Endothelial cell (in vitro differentiated cells): ENCODE measurements at places on chromosomes 5 and 9.

DNA sequence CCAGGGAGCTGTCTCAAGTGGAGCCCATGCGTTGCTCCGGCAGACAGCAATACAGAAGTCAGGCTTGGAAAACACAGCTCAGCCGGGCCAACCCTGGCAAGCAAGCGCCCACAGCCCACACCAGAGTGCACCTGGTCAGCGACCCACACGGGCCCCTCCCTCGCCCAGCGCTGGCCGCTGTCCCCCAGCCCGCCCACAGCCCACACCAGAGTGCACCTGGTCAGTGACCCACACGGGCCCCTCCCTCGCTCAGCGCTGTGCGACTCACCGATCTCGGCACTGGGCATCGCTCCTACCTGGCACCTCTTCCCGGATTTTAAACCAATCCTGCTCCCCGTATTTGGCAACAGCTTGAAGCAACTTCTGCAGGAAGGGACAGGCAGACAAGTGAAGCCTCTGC, 12.8 kb downstream of the SNAPC4 start:
- no peak for DNase-seq

DNA sequence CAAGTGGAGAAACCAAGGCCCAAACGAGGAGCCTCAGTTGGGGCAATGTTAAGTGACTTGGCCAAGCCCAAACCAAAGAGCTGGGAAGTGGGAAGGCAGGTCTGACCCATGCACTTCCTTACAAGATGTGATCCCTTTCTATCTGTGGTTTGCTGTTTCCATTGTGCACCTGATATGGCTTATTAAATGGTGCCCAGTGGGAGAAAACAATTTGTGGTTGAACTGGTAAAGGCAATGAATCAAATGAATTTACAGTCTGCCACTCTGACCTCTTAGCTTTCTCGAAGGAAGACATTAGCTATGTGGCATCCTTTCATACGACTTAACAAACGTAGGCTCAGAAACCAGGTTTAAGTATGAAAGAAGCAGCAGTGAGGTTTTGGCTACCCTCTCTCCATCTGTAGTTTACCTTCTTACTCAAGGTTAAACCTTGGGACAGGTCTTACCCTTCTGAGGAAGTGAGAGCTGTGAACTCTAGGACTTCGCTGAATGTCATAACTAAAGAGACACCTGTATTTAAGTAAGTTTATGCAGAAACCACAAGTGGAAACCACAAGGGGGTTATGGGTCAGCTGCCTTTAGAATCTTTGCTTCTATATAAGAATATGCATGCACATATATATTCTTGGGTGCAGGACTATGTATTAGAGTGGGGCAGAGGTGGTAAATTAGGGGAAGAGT, 100.5 kb upstream of the SPATA31D4 start:
- no peak for DNase-seq

- DNase-seq: no peak
These were observed 68.9 kb upstream of the STXBP1 start for GRCh38 chr9:127543221-127543620.

- DNase-seq: no peak
These were observed 119.4 kb upstream of the SPIN1 start for GRCh38 chr9:88268886-88269285.

- DNase-seq: no peak
These were observed 1.7 kb downstream of the CANX start for GRCh38 chr5:179700401-179700918.

DNA sequence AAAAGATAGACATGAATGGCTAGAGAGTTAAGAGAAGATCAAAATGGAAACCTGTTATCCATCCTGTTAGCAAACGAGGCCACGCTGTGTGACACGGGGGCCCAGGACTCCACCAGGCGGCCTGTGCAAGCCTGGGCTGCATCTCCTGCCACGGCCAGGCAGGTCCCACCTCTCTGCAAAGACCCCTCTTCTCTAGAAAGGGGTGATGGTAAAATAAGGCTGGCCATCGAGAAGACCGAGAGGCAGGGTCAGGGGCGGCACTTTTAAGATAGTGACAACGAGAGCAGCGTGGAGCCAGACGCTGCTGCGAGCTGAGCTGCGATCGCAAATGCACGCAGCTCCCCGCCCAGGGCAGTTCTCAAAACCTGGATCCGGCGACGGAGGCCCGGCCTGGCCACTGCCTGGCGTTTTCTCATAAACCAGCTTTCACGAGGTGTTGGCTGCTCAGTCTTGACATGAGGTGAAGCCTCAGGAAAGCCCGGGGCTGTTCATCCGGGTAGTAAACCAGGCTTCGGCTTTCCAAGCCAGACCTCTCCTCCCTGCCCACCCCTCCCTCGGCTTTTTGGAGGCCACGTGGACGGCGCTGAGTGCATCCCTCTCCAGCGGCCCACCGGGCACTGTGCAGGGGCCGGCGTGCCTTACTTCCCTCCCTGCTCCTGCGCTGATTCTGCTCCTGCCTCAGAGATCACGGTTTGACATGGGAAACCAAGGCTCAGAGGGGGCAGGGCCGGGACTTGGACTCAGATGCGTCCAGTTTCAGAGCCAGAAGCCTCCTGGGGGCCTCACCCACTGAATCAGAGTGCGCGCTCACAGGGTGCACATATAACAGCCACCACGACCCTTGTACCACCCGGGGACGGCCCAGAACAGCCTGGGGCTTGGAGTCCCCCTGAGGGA, 151.6 kb upstream of the PHYKPL start:
- no peak for DNase-seq

GRCh38 chr5:344668-345067, 23.2 kb downstream of the AHRR start:
- no peak for DNase-seq

GRCh38 chr5:124662181-124662781, 84.2 kb downstream of the ZNF608 start:
- DNase-seq: no peak

DNA sequence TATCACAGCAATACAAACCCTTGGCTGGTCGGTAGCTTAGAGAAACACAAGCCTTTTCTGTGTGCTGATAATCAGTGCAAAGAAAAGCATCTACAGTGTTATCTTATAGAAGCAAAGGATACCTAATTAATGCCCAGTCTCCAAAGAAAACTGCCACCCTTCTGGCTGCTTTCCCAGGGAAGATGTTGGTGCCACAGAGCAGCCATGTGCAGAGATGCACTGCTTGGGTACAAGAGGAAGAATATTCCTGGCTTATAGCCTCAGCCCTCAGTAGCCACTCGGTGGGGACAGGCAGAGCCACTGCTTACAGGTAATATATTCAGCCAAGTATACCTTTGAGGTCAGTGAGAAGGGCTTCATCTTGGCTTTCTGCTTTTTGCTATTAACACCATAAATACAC, 185.3 kb downstream of the PCSK1 start:
- DNase-seq: no peak

DNA sequence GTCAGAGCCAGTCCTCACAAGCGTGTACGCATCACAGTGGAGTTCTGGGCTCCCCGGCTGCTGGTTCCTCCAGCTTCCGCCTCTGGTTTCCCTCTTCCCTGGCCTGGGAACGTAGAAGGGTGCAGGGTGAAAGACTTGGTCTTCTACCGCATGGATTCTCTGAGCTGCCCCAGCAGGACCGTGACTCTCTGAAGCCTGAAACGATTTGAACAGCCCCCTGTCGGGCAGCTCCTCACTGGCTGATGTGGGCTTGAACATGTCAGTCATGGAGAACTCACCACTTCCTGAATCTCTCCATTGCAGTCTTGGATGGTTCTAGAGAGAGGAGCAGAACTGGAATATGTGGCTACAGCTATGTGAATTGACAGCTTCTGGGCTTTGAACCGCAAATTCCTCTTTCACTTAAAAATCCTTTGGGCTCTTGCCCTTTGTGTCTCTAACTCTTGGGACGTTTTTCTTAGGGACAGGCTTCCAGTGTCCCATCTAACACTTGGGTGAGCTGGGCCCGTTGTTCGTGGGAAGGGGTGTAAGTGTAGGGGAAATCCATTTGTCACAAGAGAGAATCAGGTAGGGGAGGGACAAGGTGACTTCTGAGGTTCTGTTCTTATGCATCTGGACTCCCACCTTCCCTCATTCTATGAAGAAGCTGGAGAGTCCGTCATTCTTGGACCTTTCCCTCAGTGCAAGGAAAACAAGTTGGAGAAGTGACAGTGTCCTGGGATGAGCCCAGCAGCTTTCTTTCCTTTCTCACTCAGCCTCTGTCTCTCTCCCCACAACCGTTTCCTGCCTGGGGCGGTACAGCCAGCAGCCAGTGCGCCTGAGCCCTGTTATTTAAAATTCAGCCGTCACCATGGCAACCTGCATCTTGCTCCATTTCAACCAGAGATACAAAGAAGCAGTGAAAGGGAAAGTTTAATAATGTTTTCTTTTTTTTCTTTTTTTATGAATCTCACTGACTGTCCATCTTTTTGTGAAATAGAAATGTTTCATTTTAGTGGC, 84.7 kb downstream of the PTTG1 start:
- DNase-seq: peak; percentile 38

DNA sequence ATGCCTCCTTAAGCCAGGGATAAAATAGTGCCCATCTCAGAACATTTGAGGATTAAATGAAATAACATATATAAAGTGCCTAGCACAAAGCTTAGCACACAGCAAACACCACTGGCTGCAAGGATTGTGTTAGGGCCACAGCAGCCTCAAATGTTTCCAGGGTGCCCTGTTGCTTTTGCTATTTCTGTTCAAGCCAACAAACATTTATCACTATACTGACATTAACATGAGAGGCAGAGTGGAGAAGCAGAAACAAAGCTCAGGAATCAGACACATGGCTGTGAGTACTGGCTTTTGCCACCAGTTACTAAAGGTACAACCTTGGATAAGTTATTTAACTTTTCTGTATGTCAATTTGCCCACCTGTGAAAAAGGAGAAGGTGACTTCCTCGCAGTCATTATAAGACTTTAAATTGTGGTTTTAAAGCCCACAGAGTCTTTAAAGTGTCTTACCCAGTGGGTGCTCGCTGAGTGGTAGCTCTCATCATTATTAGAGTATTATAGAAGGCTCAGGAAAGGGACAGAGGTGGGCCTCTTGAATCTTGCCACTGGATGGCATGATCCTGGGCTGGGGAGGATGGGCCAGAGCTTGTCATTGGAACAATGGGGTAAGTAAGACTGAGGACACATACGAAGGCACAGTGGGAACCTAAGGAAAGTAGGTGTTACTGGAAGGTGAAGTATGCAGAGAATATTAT, 98.2 kb downstream of the MARCHF3 start:
- no peak for DNase-seq

- DNase-seq: peak; percentile 84
These were observed at the start of gene FBXL7 for GRCh38 chr5:15499528-15500324. FBXL7 (plus strand) TSS chr5:15500180.

DNA sequence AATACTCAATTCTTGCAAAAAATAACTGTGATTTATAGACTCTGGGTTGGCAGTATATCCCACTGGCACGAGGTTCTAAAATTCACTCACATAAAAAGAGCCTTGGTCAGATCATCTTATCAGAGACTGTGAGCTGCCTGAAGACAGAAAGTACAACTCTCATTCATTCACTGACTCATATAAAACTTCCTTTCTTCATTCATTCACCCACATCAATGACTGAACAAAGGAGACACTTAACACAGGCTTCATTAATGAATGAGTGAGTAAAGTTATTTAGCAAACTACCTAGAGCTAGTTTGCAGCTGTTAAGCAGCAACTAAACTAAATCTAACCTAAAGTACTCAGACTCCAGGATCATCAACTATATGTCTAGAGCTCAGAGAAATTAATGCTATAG, 214.7 kb downstream of the DENND1A start:
- DNase-seq: no peak

GRCh38 chr5:57231607-57232006, 57.7 kb downstream of the GPBP1 start:
- no peak for DNase-seq

GRCh38 chr9:105330755-105331154, 86.3 kb downstream of the SLC44A1 start:
- no peak for DNase-seq

DNA sequence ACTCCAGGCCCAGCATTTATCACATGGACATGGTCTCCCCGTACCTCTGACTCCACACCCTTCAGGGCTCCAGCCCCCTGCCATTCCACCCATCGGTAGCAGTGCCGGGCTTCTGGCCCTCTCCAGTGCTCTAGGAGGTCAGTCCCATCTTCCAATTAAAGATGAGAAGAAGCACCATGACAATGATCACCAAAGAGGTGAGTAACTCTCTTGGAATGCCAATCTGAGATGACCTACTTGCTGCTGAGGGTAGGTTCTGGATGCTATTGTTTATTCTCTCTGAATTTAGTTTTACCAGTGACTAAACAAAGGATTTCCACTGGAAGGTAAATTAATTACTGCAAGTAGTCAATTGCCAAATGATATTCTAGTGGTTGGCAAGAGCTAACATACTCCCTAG, 80.8 kb downstream of the TLE4 start:
- DNase-seq: no peak

GRCh38 chr5:169272731-169273427, 28.1 kb downstream of the SLIT3 start:
- no peak for DNase-seq

DNA sequence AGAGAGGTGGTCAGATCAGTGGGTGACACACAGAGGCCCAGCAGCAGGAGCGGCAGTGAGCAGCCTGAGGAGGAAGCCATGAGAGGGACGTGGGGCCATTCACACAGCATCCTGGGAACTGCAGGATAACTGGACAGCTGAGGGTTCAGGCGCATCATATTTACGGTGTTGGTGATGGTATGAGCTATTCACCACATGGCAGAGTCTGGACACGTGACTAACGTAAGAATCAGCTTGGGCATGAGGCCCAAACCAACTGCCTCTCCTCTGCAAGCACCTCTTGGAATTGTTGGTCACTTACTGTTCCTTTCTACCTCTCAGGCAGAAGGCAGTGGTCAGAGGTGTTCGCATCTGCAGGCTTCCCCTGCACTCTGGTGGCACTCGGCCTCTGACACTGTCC, 141.1 kb downstream of the ENTREP1 start:
- no peak for DNase-seq

GRCh38 chr9:98255061-98255577, 330 bp downstream of the TBC1D2 start:
- DNase-seq: peak; percentile 38

GRCh38 chr9:2755285-2755684, 38.0 kb downstream of the KCNV2 start:
- DNase-seq: no peak

DNA sequence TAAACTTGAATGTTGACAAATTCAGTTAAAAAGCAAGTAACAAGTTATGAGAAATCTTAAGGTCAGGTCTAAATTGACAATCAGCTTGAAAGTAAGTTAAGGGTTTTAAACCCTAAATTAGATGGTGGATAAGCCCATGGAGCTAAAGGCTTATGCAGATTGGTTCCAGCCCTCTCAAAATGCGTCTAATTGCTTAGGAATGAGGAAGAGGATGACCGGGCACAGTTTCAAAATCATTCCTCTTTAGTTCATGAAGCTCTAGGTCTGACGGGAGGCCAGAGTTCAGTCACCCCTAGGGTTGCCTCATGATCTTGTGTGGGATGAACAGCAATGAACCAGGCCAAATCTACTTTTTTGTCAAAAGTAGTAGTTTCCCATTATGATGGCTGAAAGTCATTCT, 75.4 kb downstream of the SLC38A9 start:
- DNase-seq: no peak

GRCh38 chr5:37086466-37087173, 162.6 kb downstream of the CPLANE1 start:
- no peak for DNase-seq
